ENCODE measurements at places on chromosomes 4 and X.

GRCh38 chrX:30618160-30618765, 35.0 kb upstream of the GK start:
- DNase-seq: no peak

GRCh38 chr4:141995056-141995455, 358.7 kb downstream of the IL15 start:
- DNase-seq: no peak

DNA sequence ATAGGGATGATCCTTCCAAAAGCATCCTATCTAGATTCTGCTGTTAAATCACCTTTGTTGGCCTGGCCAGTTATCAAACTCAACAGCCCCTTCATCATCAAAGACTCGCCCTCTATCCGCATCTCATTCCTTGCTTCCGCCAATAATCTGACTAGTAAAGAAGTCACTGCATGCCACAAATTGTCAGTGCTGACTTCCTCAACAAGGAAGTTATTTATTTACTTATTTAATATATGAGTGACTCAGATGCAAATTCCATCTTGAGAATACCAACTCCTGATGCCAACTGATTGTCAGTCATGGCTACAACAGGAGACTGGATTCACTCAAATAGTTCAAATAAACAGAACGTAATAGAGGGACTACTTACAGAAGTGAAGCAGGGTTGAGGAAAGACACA, 283.8 kb downstream of the TRIML1 start:
- DNase-seq: no peak

DNA sequence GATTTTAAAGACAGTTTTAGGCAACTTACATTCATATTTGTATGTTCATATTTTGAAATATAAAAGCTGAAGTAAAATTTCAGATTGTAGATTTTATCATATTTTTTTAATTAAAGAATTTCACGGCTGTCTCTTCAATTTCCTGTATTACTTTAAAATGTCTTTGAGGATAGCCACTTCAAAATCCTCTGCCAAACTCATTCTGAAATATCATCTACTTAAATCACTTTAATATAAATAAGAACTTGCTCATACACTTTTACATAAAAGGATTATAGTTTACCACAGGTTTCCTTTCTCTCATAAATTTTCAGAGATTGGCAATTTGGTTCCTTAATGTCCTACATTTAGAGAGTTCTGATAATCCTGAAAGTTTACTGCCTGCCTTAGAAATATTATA, 478.2 kb downstream of the ADGRL3 start:
- DNase-seq: no peak

- no peak for DNase-seq
Measured at GRCh38 chr4:122150931-122151330, 1.2 kb upstream of the BLTP1 start.

GRCh38 chr4:23741681-23742191, 148.1 kb downstream of the PPARGC1A start:
- no peak for DNase-seq

DNA sequence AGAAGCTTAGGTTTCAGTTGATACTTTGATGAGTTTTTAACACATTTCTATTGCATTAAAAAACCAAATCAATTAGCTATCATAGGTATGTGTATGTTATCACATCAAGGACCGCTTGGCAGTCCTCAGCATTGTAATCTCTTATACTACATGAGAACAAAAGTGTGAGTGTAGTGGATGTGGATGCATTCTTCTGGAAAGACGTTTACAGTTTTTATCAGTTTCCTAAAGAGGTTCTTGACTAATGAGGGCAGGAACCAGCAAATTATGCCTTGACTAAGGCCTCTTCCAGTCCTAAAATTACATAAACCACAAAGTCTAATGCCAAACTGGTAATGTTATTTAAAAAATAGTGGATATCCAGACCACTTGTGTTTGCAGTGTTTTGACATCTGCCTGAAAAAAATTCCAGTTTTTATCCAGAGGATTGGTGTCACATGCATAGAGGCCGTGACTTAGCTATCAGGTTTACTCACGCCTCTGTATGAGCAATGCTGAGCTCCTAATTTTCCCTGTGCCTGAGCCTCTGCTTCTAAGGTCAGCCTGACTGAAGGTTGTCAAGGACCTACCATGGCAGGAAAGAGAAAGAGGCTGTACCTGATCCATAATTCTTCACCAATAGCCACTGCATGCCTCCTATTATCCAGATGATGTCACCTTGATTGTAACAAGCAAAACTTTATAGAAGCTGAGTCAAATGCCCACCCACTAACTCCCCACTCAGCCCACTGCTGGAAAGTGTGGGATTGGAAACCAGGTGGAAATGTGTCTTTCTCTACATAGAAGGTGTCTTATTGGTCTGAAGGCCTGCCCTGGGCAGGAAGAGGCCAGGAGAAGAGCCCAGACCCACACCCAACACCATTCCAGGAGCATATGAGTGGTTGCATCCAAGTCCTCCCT, 68.7 kb downstream of the ENPP6 start:
- no peak for DNase-seq

GRCh38 chr4:53815281-53815680, 224.0 kb upstream of the LNX1 start:
- no peak for DNase-seq

GRCh38 chr4:185889585-185889984, 77.6 kb upstream of the SORBS2 start:
- DNase-seq: no peak

DNA sequence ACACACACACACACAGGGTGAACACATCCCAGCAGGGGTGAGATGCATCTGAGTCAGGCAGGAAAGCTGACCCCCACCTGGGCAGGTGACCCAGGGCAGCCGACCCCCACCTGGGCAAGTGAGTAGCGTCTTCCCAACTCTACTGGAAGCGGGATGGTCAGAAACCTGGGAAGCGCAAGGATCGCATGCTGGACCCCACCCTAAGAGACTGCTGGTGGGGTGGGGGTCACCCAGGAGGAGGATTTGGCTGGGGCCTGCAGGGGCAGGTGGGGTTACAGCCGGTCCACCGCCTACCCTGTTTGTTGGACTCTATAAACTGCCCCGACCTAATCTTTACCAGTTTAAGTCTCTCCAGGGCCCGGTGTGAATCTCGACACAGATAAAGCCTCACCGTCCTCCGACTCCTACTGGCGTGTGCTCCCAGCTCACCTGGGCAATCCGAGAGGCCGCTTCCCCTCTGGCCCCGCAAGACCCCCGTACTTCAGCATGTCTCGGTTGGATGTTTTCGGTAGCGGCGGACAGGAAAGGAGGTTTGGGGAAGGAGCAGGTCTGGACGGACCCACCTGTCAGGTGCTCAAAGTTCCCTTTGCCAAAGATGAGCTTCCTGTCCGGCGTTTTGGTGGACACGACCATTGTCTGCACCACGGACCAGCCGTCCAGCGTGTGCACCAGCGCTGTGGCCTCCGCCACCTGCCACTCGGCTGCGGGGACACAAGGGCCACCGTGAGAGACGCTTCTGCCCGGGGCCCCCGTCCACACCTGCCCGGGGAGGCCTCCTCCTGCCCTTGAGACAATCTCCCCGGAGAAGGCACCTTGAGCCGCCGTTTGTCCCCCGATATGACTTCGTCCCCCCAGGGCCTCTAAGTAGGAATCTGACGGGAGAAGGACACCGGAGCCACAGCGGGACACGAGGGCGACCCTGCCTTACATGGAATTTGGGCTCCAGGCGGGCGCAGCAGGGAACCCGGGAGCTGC, 2.0 kb downstream of the GTPBP6 start:
- DNase-seq: no peak

DNA sequence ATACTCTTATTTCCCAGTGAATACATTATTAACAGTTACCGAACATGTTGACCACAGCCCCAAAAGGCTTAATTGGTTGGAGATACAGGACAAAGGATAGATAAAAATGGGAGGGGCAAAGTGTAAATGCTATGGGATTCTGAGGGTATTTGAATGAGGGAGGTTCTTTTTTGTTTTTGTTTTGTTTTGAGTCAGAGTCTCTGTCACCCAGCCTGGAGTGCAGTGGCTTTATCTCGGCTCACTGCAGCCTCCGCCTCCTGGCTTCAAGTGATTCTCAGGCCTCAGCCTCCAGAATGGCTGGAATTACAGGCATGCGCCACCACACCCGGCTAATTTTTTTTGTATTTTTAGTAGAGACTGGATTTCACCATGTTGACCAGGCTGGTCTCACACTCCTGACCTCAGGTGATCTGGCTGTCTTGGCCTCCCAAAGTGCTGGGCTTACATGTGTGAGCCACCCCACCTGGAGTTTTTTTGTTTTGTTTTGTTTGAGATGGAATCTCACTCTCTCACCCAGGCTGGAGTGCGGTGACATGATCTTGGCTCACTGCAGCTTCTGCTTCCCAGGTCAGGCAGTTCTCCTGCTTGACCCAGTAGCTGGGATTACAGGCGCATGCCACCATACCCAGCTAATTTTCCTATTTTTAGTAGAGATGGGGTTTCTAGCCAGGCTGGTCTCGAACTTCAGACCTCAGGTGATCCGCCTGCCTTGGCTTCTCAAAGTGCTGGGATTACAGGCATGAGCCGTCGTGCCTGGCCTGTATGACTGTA, 9.0 kb downstream of the UBE2K start:
- no peak for DNase-seq

DNA sequence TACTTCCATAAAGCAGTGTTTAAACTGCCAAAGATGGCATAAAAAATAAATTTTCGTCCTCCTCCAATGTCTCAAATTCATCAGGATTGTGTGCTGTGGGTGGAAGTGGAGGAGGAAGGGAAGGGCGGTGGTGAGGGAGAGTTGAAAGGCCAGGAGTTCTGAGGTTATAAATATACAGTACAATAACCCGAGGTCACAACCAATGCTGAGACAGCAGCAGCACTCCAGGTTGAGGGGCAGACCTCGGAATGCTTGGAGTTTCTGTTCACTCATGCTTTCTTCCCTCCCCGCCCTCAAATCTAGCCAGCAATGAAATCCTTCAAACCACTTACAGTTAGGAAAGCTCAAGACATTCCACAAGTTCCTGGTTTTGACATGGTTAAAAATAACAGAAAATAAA, 134.0 kb upstream of the SMAD1 start:
- no peak for DNase-seq

DNA sequence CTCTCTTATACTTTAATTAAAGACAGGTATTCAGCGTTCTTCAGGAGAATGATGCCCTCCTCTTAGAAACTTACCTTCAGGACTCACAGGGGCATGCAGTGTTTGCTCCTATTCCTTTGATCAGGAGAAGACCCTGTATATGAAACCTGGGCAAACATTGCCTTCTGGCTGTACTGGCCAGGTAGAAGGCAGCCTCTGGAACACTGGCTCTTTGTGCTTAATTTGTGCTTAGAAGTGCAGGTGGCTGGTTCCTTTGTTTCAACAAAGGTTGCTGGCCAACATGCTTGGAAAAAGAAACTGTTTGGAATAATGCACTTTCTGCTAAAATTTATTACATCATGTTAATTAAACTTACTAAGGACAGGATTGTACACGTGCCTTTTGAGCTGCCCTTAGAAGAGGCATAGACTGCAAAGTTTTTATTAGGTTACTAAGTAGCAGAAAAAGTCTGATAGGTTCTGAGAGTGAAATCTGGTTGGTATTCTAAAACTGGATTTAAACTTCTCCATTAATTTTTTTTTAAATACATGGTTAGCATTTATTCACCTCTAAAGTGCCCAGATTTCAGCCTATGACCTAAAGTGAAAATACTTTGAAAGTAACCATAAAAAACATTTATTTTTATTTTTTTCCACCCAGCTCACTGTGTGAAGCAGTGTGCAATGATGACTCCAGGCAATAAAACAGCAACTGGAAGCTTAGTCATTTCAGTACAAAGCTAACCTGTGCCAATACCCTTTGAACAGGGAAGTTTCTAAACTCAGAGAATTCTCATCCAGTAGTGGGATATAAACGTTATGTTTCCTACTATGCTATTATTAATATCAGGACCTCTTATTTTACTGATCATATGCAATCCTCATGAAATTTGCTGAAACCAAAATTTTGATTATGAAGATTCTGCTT, 11.3 kb downstream of the RASSF6 start:
- DNase-seq: no peak

- no peak for DNase-seq
Measured at GRCh38 chrX:45794995-45795337, 594.3 kb upstream of the DIPK2B start.

DNA sequence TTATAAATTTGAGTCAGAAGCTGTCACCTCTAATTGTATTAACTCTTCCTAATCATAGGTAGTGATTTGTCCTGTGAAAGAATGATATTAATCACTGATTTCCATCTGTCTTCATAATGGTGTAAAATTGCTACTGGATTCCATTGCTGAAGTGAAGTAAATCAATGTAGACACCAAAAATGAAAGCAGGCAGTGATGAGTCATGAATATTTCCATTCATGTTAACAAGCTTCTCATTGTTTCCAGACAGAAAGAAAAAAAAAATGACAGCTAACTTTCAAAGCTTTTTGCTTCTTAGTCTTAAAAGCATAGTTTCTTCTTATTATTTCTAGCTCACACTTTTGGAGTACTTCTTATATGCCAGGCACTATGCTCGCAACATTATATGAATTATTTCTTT, 21.5 kb downstream of the FAM114A1 start:
- DNase-seq: peak; percentile 35

GRCh38 chr4:70559211-70559830, 32.7 kb upstream of the AMBN start:
- DNase-seq: peak; percentile 38

GRCh38 chrX:44483965-44484606, 58.6 kb downstream of the FUNDC1 start:
- DNase-seq: no peak

- no peak for DNase-seq
Measured at GRCh38 chr4:85842540-85842939, 367.6 kb downstream of the ARHGAP24 start.

GRCh38 chr4:1249148-1249730, 309 bp upstream of the CTBP1 start:
- DNase-seq: peak; percentile 82

DNA sequence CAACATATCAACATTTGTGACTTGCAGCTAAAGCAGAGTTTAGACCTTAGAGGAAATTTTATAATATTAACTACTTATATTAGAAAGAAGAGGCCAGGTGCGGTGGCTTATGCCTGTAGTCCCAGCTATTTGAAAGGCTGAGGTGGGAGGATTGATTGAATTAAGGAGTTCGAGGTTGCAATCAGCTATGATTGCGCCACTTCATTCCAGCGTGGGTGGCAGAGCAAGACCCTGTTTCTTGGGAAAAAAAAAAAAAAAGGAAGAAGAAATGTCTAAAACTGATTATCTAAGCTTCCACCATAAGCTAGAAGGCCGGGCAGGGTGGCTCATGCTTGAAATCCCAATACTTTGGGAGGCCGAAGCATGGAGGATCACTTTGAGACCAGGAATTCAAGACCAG, 42.0 kb upstream of the USP9X start:
- no peak for DNase-seq

DNA sequence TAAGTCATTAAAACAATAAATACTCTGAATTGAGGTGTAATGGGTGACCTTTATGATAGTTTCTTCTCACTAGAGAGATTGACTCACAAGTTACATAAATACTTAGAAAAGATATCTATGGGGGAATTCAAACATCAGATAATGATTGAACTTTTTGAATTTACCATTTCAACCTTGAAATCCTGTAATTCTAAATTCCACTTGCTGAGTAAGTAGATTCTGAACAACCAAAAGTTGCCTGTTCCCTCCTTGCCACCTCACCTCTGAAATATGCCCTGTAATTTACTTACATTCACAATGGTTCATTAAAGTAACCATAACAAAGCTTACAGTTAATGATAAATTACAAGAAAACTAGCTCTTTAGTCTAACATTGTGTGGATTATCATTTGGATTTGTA, 43.3 kb upstream of the SLC39A8 start:
- DNase-seq: no peak

Data from CD4-positive, alpha-beta T cell treated with Interleukin-15 for 4 hours (primary cell).